Daoy (cell line): ENCODE measurements at places on chromosomes 11 and 22. TPM values are rescaled to one million over a fixed set of nuclear protein-coding genes. Genes with fewer than 3 reads are reported as not detected.
A peak's percentile ranks its signal among the peaks of the same experiment; 100 is the strongest.

GRCh38 chr22:37002633-37003032 lies 16.6 kb downstream of the TST start:
- no peak for DNase-seq

DNA sequence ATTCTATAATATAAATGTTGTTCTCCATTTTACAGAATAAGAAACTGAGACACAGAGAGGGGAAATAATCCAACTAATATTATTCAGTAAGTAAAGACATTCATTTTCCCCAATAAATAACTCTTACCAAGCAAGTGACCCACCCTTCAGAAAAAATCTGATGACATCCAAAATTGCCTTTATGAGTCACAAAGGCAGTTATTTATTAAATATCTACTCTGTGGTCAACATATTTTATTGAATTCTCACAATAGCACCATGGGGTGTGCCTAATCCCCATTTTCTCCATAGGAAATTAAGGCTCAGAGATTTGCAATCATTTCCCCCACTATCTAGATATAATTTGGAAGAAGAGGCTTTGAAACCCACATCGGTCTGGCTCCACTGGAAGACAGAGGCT lies 161.5 kb upstream of the ISX start:
- DNase-seq = no peak

DNA sequence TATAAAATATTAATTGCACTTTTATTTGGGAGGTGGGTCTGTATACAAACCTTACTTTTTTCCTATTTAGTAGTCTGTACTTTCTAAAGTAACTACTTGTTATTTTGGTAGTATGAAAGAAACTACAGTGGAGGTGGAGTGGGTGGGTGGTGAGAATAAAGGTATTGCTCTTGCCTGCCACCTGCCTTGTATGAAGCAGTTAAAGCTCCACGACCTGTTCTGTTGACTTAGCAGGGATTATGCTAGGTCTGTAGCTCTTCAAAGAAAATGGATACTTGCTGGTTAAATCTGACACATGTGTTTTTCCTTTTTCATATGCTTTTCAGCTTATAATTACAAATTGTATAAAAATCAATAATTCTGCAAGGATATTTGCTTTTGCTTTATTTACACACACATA lies 111.9 kb downstream of the EHF start:
- DNase-seq = no peak

DNA sequence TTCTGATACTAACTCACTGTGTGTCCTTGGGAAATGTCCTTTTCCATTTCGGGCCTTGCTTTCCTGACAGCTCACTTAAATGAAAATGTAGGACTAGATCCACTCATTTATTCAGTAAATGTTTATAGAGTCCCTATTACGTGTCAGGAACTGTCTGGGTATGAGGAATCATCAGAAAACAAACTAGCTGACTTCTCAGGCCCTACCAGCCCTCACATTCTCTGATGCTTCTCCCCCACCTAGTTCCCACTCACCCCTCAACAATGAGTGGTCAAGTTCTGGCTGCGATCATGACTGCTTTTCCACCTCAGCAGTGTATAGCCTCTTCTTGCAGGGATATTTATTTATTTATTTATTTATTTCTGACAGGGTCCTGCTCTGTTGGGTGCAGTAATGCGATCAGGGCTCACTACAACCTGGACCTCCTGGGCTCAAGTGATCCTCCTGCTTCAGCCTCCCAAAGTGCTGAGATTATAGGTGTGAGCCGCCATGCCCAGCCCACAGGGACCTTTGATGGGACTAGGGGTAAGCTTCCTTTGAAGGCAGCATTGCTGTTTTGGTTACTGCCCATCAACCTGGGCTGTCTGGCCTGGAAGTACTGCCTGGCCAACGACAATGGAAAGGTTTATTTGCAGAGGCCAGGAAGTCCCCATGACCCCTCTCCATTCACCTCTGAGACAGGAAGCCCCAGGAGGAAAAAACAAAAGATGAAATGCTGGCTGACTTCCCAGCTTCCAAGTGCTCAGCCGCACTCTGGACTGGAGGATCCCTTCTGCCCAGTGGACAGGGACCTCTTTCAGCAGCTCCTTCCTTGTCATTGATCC lies 33.1 kb upstream of the POLD3 start:
- DNase-seq = peak; percentile 7

DNA sequence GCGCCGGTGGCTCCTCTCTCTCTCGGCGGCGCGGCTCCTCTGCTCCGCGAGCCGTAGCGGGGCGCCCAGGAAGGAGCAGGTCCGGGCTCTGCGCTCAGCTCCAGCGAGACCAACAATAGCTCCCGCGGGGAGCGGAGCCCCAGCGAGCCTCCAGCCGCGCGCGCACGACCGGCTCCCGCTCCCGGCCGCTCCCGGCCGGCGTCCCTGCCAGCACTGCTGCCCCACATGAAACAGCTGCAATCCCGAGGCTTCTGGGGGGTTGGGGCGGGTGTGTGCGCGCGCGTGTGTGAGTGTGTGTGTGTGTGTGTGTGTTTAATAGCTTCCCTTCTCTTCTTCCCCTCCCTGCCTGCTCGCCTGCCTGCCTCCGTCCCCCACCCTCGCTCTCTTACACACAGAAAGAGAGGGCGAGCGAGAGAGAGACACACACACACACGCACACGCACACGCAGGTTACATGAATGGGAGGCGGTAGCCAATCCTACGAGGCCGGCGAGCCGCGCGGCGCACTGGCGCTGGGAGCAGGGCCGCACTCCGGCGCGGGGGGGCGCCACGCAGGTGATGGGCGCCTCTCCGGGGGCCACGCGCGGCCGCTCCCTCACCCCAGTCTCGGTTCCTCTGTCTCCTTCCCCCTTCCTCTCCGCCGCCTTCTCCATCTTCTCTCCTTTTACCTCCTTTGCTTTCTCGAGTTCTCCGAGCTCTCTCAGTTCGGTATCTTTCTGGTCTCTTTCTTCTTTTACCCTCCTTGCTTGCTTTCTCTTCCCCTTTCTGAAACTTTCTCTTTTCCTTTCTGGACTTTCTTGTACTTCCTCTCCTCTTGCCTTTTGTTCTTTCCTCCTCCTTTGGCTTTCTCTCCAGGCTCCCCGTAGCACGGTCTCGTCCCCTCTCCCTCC lies at the start of gene TENM4:
TENM4 (minus strand) TSS at position 460 of the 890 bp plus-strand sequence. CDS start 371,086 bp downstream, outside the sequence.
- peak; percentile 88 for DNase-seq

Gene OR10A2
- total RNA-seq = not detected in 2 replicates

Gene OR2AT4
- total RNA-seq = under 0.01 TPM in 1 of 2 replicates, not detected in the other

DNA sequence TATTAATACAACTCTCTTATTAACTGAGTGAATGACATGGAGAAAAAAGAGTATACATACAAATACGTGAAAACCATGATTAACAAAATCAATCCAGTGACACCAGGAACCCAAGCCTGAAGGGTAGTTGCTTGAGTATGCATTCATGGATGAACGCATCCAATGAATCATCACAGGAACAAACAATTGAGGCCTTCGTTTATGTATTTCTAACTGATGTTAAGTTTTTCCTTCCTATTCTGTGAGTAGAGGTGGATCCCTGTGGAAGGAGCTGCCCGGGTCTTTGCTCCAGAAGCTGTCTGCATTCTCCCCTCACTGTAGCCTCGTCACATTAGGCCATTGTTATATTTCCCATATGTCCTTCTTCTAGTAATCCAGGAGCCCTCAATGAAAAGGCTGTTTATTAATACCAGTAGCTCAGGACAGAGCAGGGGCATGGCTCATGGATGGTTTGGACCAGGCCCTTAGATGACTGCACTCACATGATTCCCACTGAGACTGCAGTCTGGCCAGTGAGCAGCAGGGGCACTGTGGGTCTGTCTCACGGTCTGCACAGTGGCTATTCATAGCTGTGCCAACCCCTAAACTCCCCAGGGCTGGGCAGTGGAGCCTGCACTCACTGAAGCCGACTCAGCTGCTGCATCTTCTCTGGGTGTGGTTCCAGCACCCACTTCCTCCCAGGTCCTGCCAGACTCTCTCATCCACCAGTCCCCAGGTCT lies 128.1 kb upstream of the TOP3B start:
- peak; percentile 82 for DNase-seq

DNA sequence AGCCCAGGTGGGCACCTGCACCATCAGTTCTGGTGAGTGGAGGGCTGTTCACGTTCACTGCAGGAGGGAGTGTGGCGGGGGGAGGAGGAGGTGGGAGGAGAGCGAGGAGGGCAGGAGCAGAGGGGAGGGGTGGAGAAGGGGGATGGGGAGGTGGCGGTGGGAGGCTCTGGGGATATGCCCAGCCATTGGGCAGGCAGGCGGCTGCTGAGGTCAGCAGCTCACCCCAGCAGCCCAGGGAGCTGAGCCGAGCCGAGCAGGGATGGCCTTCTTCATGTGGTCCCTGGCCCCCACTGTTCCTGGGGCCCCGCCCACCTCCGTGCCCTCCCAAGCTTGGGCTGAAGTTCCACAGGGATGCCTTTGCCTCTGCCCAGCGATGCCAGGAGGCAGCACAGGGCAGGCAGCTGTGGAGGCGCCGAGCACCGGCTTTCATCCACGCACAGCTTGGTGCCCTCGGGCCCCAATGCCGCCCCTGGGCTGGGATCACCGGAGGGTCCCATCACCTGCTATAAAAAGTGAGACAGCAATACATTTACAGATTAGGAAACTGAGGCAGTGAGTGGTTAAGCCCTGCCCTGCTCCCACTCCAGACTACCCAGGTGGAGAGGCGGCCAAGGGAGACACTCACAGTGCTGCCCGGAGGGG lies 21.6 kb downstream of the RTN4R start:
- no peak for DNase-seq

DNA sequence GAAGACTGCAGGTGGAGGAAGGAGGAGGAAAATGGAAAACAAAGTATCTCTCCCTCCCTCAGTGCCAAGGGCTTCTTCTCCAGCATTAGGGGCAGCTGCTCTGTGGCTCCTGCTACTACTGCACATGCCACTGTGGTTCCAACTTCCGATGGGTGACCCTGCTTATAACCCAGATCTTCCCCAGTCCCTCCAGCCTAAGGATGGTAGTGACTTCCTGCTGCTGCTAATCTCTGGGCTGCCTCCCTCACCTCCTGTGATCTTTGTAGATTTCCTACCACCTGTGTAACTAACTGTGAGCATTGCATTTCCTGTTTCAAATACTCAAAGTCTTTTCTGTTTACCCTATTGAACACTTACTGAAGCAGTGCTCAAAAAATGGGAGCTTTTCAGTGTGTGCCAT lies 28.7 kb upstream of the TRPC6 start:
- no peak for DNase-seq

- no peak for DNase-seq
These were observed 108.0 kb upstream of the ANO1 start for GRCh38 chr11:69969890-69970784.

Gene ADAMTS15
- total RNA-seq = 9.0 and 12.0 TPM in 2 replicates

Gene PHOX2A
- total RNA-seq = not detected in 2 replicates

Gene MED15
- total RNA-seq = 23.4 and 24.5 TPM in 2 replicates

Gene SNAP29
- 5.4 and 6.6 TPM in 2 replicates for total RNA-seq

DNA sequence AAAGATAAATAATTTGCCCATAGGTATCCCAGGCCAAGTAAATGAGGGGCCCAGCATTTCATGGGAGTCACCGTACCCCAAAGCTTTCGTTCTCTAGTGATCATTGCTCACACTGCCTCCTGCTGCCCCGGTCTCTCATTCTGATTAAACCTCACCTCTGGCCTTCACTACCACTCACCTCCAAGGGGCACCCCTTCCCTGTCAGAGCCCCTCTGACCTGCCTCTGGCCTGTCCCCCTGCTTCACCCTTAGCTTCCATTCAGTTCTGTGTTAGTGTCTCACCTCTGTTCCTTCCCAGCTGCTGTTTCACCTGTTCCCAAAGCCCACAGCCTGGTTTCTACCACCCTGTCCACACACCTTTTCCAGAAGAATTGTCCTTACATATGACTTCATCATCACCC lies 150.3 kb upstream of the E2F8 start:
- DNase-seq = no peak
